ENCODE measurements at places on chromosomes 13 and 19.

GRCh38 chr19:31338069-31338776 is 11.0 kb downstream of the TSHZ3 start:
- no peak for DNase-seq

DNA sequence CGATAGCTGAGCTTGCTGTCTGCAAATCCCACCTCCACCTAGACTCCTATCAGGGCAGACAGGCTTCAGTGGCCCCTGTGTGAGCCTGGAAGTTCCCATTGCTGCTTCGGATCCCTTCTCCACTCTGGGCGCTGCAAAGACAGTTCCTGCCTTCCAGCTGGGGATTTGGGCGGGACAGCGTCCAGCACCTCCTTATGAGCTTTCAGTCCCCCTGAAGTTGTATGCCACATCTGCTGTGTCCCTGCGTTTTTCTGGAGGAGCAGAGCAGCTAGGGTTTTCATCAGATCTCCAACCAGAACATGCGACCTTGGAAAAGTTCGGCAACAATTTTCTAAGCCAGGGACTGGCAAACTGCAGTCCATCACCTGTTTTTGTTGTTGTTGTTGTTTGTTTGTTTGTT is 38.0 kb downstream of the ARHGEF18 start:
- no peak for DNase-seq

GRCh38 chr13:53885997-53886396 is 857.4 kb downstream of the OLFM4 start:
- no peak for DNase-seq

DNA sequence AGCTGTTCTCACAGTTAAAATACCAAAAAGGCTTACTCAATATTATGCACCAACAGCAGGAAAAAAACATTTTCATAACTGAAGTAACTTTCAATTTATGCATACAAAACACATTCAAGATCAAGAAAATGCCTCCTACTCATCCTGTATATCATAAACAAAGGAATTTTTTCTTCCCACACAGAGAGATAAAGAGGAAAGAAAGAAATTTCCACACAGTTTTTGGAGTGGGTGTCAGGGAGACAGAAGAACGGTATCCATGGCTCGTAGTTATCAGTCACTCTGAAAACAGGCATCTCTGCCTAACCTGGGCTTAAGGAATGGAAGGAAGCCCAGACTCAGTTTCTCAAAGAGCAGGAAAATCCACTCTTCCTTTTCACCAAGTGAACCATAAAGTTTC is 92.4 kb upstream of the SIAH3 start:
- no peak for DNase-seq

GRCh38 chr13:24083141-24083540 is 77.4 kb upstream of the SPATA13 start:
- DNase-seq, result no peak

GRCh38 chr19:49347835-49348234 is 12.6 kb downstream of the CD37 start:
- peak; percentile 49 for DNase-seq

- DNase-seq, result no peak
Measured at GRCh38 chr13:72774019-72774418, 7.7 kb downstream of the DIS3 start.

GRCh38 chr13:77810878-77811277 is 107.8 kb downstream of the EDNRB start:
- DNase-seq, result no peak

DNA sequence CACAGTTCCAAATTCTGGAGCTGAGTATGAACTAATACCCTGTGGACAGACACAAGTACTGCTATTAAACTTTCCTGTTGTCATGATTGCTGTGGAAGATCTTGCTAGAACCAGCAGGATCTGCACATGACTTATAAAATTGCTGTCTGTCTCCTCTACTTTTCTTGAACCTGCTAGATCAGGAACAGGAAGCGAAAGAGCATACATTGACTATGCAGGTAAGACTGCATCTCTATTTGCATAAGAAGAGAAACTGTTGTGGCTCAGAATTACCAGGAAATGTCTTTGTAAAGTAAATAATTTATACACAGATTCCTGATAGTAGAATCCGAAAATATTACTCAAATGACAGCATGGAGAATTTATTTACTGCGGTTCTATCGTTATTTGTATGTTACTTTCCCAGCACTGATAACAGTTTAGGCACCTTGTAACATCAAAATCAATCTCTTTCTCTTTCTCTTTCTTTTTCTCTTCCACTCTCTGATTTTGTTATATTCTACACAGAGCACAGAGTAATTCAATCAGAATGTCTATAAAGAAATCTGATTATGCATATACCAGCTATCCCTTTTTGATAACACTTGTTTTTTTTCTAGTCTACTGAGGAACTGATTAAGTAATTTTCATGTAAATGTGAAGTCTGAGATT is 226.5 kb downstream of the MYO16 start:
- no peak for DNase-seq

GRCh38 chr19:48553676-48554384 is 1.9 kb downstream of the SULT2B1 start:
- DNase-seq, result no peak

DNA sequence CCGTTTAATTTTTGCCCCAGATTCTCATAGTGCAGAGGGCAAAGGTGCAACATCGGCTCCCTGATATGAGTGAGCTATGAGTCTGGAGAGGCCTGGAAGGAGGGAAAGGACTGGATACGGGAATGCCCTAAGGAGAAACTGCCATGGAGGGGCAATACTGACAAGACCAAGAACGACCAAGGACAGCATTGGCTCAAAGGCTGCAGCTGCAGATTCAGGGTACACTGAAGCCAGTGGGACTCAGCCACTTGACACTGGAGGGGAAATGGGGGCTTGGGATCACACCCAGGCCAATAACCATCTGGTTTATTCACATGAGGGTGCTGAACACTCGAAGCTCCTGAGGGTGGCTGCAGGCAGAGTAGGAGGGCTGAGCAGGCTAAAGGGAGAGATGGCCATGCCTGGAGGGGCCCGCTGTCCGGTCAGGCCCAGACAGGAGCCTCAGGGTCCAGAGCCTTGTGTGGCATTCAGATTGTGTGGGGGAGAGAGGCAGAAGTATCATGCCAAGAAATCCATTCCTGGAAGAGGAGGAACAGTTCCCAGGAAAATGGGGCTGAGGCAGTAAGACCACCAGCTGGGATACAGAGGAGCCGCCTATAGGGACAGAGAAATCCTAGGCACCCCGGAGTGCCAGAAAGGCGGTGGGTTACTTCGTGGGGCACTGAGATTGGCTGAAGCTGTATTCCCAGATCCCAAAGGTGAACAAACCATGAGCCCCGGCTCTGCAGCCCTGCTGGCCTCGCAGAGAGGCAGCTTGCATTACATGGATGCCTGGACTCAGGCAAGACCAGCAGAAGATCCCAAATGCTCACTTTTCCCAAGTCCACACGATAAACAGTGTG is 20.7 kb downstream of the COL4A1 start:
- DNase-seq, result no peak

DNA sequence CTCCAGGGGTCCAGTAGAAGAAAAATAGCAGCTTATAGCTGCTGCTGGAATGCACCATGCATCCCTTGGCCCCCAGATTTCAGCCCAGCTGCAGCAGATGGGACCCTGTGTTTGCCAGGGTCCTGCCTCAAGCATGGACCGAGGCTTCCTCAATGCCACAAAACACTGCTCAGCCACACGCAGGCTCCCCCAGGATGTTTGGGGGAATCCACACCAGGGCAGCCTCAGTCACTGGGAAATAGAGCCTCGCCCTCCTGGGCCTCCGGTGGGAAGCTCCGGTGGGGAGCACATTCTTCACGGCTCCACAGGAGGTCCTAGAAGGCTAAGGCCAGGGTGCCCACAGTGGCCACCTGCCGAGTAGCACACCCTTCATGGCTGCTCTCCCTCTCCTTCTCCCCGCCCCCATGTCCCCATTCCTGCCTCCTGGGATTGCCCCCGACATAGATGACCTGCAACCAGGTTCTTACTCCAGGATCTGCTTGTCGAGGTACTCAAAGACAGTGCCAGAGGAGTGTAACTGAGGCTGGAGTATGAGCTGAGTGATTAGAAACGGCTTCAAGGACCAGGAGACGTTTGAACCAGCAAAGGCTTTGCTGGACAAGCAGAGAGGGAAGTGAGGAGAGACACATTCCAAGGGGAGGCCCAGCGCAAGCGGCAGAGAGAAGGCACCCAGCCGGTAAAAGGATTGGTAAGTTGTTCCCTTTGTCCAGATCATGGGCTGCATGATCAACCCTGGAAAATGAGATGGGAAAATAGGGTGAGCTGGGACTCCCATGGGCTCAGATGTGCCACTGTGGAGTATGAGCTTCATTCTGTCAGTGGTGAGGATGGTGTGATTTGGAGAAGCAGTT is 110.7 kb upstream of the UQCRFS1 start:
- DNase-seq, result no peak

DNA sequence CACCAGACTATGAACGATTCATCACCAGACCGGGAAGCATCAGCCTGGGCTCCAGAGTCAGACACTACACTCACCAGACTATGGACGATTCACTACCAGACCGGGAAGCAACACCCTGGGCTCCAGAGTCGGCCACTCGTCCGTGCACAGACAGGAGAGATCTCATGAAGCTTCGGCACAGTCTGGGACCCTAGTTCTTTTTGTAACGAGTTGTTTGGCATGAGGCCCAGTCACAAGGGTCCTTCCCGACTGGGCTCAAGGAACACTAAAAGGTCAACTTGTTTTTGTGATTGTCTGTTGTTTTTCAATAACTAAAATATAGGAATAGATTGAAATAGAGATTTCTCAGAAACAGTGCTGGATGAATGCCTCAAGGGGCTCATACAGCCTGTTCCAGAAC is 1141.6 kb upstream of the MIR17HG start:
- no peak for DNase-seq

- no peak for DNase-seq
Measured at GRCh38 chr13:32752997-32753606, 166.8 kb downstream of the PDS5B start.

DNA sequence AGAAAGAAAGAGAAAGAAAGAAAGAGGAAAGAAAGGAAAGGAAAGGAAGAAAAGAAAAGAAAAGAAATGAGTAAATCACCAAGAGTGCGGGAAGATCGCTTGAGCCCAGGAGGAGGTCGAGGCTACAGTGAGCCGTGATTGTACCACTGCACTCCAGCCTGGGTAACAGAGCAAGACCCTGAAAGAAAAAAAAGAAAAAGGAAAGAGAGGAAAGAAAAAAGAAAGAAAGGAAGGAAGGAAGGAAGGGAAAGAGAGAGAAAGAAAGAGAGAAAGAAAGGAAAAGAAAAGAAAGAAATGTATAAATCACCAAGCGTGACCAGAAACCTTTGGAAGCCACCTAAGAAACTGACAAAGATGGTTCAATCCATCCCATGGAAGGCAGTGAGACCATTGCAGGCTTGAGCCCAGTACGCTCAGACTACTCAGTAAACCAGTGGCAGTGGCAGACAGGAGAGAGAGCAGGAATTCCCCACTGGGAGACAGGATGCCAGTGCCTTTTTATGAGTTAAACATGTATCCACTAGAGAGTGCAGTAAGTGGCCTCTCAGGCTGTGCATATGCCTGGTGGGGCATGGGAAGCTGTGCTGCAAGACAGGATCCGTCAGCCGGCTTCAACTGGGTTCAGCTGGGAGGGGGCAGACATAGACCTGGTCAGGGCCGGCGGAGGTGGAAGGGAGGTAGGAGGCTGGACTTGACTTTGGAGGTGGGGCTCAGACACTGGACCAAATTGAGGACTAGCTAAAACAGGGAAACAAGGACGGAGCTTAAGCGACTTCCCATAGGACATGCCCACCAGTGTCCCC is 4.8 kb downstream of the GPR42 start:
- no peak for DNase-seq

- DNase-seq, result no peak
Measured at GRCh38 chr13:108621462-108621861, 7.9 kb upstream of the MYO16 start.

All from dorsolateral prefrontal cortex (tissue), 122 donors.